ENCODE measurements at places on chromosomes 16 and 17.

DNA sequence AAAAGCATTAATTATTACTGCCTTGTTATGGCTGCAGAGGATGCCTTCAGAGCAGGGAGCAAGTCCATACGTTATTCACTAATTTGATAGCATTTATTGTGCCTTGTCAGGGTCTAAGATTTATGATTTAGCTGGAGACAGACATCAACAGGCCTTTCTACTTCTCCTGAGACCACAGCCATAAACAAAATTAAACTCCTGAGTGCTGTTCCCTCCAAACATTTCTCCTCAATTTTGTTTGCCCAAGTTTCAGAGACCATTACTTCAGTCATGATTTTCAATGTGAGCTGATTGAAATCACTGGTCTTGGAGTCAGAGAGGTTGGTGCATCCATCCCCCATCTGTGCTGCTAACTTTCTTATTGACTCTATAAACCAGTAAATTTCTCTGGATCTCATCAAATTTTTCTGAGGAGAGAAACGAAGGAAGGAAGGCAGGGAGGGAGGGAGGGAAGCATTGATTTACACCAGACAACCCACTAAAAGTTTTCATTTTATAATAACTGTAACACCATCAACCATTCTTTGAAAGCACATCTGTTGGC lies 423.6 kb upstream of the CDH11 start:
- no peak for DNase-seq

GRCh38 chr17:7732981-7733539 lies 15.5 kb downstream of the DNAH2 start:
- DNase-seq: no peak

- no peak for DNase-seq
Measured at GRCh38 chr17:9195961-9196670, 174.8 kb downstream of the NTN1 start.

- DNase-seq: no peak
Measured at GRCh38 chr17:17536702-17537101, 40.5 kb upstream of the RASD1 start.

DNA sequence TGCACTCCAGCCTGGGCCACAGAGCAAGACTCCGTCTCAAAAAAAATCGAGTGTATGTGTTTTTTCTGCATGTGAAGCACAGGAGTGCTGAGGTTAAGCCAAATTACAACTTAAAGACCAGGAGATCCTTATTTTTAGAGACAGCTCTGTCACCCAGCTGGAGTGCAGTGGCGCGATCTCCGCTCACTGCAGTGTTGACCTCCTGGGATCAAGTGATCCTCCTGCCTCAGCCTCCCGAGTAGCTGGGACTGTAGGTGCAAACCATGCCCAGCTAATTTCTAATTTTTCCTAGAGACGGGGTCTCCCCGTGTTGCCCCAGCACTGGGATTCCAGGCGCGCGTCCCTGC lies 7.5 kb upstream of the PPP1R27 start:
- DNase-seq: no peak

GRCh38 chr16:2874912-2875362 lies 8.1 kb upstream of the FLYWCH2 start:
- DNase-seq: no peak

DNA sequence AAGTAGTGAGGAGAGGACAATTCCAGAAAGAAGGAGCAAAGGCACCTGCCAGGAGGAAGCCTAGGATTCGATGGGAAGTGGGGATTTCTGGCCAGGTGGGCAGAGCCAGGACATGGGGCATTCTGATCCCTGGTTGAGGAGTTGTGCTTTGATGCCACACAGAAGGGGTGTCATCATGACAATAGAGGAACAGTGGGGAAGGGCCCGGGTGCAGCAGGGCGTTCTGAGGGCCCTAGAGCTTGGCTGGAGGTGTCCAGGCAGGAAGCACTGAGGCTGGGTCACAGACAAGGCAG lies 4.3 kb downstream of the EVPLL start:
- peak; percentile 59 for DNase-seq

DNA sequence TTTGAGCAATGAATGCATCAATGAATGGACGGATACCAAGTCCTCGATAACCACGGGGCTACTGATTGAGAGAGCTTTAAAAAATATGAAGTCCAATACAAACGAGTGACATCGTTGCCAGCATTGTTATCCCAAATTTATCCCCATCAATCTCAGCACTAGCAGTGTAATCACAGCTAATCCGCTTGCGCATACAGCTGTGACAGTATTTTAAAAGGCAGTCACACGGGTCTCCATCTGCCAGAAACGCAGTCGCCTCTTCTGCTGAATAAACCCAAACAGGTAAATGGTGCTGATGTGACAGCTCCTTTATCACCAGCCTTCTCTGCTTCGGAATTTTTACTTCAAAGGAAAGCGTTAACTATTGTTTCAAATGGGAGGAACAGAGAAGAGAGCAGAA lies 311.1 kb downstream of the XYLT1 start:
- no peak for DNase-seq

- DNase-seq: no peak
Measured at GRCh38 chr16:7027401-7027800, 305.2 kb upstream of the RBFOX1 start.

GRCh38 chr16:79897453-79898146 lies 297.1 kb upstream of the MAF start:
- no peak for DNase-seq

DNA sequence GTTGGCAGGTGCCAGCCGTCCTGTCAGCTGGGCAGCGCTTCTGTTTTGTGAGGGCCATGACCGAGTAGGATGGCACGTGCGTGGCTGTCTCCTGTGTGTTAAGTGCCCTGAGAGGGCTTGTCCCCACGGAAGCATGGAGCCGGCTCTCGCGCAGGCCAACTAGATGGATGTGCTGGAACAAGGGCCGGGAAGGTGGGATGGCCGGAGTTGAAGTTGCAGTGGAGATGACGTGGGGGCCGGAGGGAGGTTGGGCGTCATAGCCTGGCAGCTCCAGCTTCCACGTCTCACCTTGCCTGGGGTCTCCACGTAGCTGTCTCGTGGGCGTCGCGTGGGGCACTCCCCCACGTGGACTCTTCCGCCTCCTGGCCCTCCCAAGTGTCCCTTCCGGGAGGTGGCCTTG lies 27.7 kb downstream of the TBCD start:
- DNase-seq: no peak

DNA sequence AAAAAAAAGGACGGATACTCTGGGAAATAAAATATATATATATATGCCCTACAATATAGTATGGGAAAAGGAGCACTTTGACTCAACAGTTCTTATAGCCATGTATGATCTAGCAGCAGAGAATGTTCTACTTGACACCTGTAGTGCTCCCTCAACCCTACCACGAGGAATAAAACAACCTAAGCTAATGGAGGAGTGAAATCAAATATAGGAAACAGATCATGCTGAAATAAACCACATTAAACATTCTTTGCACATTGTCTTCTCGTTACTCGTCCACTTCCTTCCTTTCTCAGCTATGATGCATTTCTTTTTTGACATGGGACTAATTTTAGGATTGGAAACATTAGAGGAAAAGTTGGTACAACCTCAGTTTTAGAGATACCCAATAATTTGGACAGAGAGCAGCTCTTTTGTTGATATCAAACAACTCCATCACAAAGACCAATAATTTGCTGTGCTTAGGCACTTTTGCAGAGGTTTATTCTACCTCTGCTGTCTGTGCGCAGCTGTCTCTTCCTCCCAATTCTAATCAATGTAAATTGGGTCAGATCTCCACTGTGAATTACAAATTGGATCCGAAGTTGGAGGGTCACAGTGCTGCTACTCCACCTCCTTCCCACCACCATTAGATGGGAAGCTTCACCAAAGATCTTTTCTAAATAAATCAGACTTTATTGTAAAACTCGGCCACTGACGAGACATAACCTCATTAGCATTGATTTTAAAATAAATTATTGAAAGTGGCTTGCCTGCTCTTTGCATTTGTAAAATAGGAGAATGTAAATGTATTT lies 65.8 kb downstream of the SNX11 start:
- DNase-seq: no peak

DNA sequence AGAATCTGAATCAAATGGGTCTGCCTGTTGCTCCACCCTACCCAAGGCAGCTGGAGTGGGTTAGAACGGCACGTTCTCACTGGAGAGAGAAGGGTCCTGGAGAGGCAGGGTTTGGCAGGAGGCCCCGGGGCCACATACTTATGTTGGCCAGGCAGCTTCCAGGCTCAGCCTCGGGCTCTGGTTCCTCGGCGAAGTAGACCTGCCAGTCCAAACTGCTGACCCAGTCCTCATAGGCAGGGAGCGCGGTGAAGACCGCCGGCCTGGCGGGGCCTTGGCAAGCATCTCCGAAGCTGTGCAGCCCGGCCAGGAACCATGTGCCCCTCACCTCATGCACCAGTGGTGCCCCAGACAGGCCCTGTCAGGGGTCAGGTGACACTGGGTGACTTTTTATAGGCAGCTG lies 4.8 kb downstream of the PRSS53 start:
- no peak for DNase-seq

DNA sequence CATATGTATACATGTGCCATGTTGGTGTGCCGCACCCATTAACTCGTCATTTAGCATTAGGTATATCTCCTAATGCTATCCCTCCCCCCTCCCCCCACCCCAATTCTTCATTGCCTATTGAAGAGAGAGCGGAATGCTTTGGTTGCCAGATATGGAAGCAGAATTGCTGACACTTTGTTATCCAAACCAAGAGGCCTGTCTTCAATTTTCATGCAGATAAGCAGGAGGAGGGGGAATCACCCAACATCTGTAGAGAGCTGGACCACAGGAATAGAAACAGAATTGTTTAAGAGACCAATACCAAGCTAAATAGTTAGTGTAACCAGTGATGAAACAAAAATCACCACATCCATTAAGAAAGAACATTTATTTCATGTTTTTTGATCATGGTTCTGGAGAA lies 7.1 kb downstream of the ASPA start:
- no peak for DNase-seq

DNA sequence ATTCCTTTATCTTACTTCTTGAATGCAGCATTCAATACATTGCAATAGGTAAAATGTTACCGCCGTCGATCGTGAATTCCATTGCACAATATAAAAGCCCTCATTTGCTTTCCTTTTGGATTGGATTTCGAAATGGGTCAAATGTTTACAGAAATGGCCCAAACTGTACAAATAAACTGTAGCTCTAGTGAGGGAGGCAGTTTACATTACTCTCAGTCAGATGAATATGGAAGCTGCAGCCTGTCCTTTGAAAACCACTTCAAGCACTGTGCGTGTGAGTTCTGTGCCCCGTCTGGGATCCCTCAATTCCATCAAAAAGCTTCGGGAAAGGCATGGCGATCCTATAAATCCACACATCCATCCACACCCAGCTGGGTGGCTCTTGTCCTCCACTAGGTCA lies 258.6 kb upstream of the FOXF1 start:
- no peak for DNase-seq

DNA sequence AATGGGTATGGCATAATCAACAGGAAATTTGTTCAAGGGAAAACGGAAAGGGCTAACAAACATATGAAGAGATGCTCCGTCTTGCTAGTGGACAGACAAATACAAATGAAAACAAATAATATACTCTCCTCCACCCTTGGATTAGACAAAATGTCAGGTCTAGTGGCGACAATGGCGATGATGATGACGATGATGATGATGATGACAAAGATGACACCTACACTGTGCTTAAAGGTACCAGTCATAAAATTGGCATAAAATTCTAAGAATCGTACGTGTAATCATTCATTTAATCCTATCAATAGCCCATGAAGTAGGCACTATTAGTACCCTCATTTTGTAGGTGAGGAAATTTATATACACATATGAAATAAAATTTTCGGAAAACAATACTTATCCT lies 174.6 kb downstream of the PMP22 start:
- no peak for DNase-seq

- DNase-seq: no peak
Measured at GRCh38 chr16:61770301-61770700, 265.9 kb downstream of the CDH8 start.

DNA sequence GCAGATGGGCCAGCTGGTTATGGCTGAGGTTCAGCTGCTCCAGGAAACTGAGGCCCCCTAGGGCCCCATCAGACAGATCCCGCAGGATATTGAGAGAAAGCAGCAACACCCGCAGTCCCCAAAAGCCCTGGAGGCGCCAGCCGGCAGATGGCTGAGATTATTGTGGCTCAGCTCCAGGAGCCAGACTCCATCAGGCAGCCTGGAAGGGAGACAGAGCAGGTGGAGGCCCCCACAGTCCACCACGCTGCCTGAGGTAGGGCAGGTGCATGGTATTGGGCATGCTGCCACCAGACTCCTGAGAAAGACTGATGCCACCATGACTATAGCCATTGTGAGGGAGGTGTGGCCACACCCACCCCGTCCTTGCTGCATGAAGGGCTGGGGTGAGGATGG lies 9.5 kb upstream of the TMEM101 start:
- no peak for DNase-seq

DNA sequence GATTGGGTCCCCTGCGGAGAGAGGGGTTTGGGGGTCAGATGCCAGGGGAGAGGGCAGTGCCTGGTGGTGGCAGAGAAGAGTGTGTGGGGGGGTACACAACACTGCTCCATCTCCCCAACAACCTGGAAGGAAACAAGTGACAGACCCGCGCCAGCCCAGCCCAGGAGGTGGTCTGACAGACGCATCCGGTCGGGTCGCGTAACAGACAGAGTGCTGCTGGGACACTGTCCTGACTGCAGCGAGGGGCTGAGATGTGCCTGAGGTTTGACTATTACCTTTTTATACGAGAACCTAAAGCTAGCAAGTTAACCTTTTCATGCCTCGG lies 16.2 kb downstream of the UNC13D start:
- DNase-seq: no peak

DNA sequence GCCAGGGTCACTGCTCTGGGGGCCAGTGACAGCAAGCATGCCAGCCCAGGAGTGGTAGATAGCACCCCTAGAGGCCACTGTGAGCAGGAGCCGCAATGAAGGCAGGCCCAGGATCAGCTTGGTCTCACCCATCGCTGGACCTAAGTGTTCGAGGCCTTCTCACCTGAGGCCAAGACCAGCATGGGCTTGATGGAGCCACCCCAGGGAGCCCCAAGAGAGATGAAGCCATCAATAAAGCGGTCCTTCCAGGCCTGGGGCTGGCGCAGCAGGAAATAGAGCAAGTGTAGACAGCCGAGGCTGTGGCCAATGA lies 1.8 kb downstream of the LCAT start:
- DNase-seq: no peak

DNA sequence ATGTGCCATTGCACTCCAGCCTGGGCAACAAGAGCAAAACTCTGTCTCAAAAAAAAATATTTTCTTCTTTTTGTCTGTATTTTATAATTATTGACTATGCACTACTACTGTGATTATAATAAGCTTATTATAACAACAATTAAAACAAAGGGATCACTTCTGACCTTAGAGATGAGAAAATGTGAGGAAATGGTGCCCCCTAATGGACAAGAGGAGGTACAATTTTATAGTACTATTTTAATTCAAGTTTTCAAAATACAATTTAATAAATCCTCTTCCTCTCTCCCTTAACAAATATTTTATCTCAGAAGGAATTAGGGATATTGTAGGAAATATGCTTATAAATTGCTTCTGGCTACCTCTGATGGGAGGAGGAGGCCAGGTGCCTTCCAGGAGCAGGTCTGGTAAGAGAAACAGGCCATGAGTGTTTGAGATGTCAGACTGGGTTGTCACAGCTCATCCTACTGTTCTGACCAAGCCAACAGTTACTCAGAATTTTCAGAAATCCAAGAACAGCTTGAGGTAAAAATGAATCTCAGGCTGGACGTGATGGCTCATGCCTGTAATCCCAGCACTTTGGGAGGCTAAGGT lies 14.0 kb downstream of the VPS53 start:
- no peak for DNase-seq

Measured in mesenteric fat pad (tissue), 1 donor.